ENCODE measurements at places on chromosomes 5 and 9.

DNA sequence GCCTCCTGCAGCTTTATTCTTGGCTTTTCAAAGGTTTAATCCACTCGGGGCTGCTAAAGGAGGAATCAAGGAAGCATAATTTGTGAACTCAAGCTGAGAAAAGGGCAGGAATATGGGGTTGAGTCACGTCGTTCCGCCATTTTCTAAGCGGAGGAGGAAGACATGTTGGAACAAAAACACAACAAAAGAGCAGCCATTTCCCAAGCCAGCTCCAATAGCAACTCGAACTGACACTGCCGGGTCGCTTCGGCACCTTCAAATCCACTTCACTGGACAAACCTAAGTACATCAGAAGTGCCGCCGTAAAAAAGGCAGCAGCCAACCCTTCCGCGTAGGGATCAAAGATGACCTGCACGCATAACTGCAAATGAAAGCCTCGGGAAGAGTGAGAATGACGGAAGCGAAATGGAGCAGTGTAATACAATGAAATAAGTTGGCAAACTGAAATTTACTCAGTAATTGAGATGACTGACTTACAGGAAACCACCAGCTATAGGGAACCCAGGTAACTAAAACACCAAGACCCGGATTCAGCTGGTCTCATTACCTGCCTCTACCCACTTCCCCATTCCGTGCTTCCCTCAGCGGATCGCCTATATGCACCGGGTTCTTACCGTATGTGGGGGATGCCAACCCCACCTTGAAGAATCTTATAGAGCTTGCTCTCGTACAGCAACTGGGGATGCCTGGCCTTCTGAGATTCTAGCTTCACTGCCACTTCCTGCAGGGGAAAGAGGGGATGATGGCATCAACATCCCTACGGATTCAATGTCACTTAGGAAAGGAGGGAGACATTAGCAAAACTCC lies 1.6 kb downstream of the CSNK1A1 start:
- peaks cover 9% of the 10 kb centered on the region for H3K36me3 ChIP-seq
- peak; percentile 86 for DNase-seq
- H3K4me3 ChIP-seq = peak overlapping the region; percentile 98
- H3K4me1 ChIP-seq = peaks cover 53% of the 10 kb centered on the region
- H3K27me3 ChIP-seq = no peaks in the 10 kb centered on the region

- H3K27ac ChIP-seq = no peak overlapping the region
- H3K4me3 ChIP-seq = no peak overlapping the region
- no peaks in the 10 kb centered on the region for H3K4me1 ChIP-seq
These were observed 614.1 kb downstream of the PTPRD start for GRCh38 chr9:9998491-9999287.

DNA sequence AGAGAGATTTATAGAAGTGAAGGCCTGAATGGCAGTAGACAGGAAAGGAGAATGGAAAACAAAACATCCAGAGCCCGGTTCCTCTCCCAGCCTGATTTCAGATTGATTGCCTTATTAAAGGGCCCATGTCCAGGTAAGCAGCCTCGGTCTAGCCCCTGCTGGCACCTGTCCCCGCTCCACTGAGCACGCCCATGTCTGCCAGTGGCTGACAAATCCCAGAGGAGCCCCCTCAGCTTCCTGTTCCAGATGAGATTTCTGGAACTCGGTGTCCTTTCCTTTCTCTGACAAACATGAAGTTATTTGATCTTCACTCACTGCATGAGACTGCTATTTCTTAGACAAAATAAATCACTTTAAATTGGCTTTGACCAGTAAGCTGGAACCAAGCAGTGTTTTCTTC lies 187.0 kb upstream of the ADCY2 start:
- H3K36me3 ChIP-seq = no peaks in the 10 kb centered on the region
- no peak overlapping the region for H3K4me3 ChIP-seq
- no peak for DNase-seq
- no peaks in the 10 kb centered on the region for H3K27me3 ChIP-seq
- H3K27ac ChIP-seq = no peak overlapping the region

- H3K4me1 ChIP-seq = no peaks in the 10 kb centered on the region
- H3K4me3 ChIP-seq = no peak overlapping the region
- no peaks in the 10 kb centered on the region for H3K36me3 ChIP-seq
These were observed 187.0 kb upstream of the S1PR3 start for GRCh38 chr9:88804254-88804596.

- peak; percentile 44 for DNase-seq
- no peaks in the 10 kb centered on the region for H3K27me3 ChIP-seq
- peak overlapping the region; percentile 83 for H3K27ac ChIP-seq
- peaks cover 41% of the 10 kb centered on the region for H3K4me1 ChIP-seq
- H3K4me3 ChIP-seq = peak overlapping the region; percentile 98
- H3K36me3 ChIP-seq = no peaks in the 10 kb centered on the region
These were observed 597 bp downstream of the NFIL3 start for GRCh38 chr9:91422758-91423711.
